Activated CD4-positive, alpha-beta T cell treated with anti-CD3 and anti-CD28 coated beads for 24 hours (primary cell): ENCODE measurements at places on chromosomes 11 and 22.
A peak's percentile ranks its signal among the peaks of the same experiment; 100 is the strongest.

DNA sequence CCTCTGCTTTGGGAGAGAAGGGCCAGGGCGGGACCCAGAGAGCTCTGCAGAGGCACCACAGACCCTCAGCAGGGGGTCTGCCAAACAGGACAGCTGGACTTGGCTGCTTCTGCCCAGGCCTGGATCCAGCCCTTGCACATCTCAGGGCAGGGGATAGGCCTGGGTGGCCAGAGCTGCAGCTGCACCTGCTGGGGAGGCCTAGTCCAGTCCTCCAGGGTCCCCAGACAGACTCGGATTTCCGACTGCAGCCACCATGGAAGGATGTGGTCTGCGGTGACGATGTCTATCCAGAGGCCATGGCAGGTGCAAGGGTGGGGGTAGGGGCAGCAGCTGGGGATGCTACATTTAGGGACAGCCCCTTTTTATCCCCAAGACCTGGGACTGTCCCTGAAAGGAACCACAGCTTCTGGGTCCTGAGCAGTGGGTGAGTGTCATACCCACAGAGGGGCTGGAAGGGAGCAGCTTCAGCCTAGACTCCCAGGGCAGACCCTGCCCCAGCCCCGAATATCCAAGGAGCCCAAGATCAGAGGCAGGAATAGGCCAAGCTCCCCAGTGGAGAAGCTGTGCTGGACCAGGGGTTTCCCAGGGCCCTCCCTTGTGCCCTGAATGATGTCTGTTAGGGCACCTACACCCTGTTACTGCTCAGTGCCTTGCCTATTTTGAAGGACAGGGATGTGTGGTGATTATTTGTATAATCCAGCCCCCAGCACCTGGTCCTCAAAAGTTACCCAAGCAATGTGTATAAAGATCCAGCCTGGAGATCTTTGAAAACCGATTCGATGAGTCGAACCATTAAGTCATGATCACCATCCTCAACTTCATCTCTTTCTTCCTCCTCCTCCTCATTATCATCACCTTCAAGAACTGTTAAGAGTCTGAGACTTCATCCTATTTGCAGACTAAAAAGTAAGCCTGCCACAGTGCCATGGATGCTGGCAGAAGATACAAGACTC, 2.5 kb upstream of the IGLL5 start:
- DNase-seq = no peak

- DNase-seq = no peak
Measured at GRCh38 chr22:44309137-44309536, 3.6 kb downstream of the SHISAL1 start.

GRCh38 chr11:65604258-65604657, 8.7 kb upstream of the KCNK7 start:
- DNase-seq = no peak

GRCh38 chr11:73223998-73224730, 6.1 kb downstream of the P2RY2 start:
- no peak for DNase-seq

DNA sequence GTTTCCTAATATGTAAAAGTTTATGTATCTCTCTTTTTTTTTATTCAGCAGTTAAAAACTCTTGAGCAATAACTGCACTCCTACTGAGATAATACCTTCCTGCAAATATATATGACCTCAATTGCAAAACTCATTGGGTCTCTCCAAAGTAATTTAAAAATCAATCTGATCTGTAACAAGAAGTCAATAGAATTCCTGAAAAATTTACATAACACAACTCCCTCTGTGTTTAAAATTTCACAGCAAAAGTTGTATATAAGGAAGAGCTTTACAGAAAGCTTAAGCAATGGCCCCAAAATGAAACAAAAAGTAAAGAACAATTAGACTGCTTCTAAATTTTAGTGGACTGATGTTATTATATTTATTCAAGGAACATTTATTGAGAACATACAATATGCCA, 313.4 kb downstream of the DLG2 start:
- no peak for DNase-seq

GRCh38 chr11:106925245-106925644, 93.0 kb downstream of the GUCY1A2 start:
- no peak for DNase-seq

DNA sequence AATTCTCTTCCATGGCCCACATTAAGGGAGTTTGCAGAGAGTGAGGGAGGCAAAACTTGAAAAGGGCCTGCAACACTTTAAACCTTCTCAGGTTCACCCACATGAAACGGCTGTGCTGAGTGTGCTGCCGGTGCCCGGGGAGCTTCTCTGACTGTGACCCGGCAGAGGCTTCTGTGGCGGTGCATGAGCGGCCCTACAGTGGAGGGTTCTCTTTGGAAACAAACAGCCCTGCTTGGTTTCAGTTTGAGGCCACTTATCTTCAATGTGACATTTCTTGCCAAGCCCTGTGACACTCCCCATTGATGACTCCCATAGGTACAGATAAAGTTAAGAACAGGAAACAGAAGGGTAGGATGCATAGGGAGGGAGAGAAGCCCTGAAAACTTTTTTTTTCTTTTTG, 31.8 kb downstream of the FAM118A start:
- DNase-seq = peak; percentile 35

GRCh38 chr11:15185021-15185420, 70.3 kb downstream of the INSC start:
- DNase-seq = no peak

DNA sequence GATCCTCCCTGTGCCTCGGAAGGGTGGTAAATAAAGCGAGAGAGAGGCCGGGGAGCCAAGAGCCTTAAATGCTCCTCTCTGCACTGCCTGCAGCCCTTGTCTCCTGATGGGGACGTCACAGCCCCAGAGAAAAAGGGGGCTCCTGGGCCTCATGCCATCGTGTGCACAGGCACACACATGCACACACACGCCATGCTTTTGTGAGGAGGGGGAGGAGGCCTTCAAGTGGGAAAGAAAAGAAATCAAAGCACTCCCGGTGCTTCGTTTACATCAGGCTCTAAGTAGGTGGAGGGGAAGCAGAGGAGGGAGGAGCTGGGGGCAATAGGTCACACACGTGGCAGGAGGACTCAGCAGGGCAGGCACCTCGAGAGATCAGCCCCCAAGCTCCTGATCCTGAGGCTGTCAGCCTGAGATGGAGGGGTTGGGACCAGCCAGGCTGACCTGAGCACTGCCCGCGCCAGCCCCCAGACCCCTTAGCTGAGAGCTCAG, 68.2 kb upstream of the NECTIN1 start:
- DNase-seq = no peak

DNA sequence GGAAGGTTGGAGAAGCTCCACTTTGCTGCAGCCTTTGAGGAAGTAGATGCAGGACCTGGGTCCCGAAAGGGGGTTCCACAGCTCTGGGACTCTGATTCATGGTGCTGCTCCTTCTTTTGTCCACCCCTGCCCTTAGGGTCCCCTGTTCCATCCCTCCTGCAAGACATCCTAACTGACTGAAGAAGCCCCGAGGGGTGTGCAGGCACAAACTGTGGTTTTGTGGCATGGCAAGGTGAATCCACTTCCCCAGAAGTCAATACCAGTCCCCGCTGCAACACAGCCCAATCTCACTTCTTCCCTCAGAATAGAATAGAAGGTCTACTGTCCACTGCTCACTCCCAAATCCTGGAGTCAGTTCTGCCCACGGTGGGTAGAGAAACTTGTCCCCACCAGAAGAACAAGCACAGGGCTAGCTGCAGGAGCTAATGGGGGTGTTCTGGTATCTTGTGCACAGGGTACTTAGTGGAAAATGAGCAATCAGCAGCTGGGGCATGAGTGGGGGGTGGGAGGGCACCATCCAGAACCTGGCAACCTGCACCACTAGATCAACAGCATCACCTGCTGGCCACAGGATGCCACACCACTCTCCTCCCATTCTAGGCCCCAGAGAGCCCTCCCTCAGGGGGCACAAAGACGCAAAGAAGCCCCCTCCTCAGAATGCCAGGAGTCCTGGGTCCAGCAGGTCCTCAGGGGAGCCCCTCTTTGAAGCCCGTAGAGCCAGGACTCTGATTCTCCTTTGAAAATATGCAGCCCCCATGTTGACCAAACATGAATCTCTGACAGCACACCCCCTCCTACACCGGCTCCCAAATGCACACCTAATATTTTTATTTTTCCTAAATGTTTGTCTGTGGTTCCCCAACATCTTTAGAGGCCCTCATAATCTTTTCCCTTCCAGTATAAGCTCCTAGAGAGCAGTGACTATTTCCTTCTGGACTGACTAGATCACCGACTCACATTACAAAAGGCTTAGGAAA, 14.1 kb downstream of the SPATA19 start:
- no peak for DNase-seq

- no peak for DNase-seq
Measured at GRCh38 chr11:27087432-27087831, 46.8 kb downstream of the BBOX1 start.
